ENCODE measurements at places on chromosomes 1 and 21.

DNA sequence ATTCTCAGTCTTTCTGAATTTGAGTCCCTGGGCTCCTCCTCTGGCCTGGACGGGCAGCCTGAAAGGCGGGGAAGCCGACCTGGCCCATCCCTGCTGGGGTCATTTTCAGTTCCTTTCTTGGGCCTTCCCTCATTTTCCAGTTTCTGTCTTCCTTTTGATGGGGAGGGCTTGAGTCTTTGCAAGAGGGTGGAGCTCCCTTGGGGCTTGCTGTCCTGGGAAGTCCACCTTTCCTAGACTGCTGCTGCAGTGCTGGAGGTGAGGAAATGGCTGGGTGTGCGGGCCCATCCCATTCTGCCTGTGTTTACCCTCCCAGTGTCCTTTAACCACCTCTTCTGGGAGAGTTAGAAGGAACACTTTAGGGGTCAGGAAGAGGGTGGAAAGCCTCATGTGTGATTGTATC, 40.4 kb upstream of the SYNC start:
- no peak for DNase-seq

GRCh38 chr1:14404862-14405301, 193.6 kb upstream of the KAZN start:
- DNase-seq, result no peak

GRCh38 chr1:90508376-90509167, 208.5 kb downstream of the BARHL2 start:
- no peak for DNase-seq

DNA sequence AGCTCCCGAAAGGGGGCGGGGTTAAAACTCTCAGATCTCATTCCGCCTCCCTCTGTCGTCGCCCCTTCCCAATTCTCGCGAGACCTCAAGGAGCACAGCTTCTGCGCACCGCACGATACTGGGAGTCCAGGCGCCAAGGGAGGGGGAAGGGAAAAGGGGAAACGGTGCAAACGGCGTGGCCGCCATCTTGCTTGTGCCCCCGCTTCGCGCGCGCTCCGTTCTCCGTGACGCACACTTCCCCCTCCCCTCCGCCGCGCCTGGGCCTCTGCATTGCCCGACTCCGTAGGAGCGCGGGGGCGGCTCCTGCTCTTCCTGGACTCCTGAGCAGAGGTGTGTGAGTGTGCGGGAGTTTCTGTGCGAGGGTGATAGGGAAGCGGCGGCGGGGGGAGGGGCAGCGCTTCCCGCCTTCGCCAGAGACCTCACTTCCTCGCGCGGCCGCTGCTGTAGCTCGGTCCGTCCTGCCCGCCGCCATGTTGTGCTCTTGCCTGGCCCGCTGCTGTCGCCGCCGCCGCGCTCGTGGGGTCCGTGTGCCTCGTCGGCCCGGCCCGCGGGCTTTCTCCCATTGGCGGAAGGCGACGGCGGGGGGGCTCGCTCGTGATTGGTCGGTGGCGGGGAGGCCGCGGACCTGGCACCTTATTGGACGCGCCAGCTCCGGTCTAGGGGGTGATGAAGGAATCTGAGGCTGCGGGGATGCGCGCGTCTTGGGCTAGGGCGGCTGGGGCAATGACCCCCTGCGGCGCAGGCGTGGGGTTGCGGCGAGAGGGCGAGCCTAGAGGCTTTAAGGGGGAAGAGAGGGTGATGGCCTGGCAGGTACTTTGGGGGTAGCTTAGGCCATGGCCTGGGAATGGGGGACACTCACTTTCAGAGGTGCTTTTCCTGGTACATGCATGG, at the start of gene NFYC:
TSS of gene NFYC (plus strand) at position 167 of the 891 bp plus-strand sequence. CDS start 47,140 bp downstream, outside the sequence.
- DNase-seq, result peak; percentile 92

- DNase-seq, result peak; percentile 17
Measured at GRCh38 chr1:155729031-155729898, 40.4 kb downstream of the DAP3 start.

DNA sequence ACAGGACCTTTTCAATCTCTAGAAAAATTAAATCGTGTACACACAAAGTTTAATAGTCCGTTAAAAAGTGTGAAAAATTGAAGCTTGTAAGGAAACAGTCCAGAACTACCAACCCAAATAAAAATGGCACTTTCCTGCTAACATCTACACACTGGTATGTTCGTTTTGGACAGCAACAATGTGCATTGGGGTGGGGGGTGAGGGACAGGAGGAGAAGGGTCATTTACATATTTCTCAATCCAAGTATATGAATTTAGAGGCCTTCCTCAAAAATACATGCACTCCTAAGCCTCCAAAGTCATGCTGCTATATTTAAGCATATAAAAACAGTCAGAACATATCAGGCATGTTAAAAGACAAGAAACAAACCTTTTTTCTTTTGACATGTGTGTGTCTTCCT, 2.5 kb downstream of the PPP1R15B start:
- DNase-seq, result no peak

- DNase-seq, result no peak
Measured at GRCh38 chr1:231188072-231188471, 26.2 kb downstream of the TRIM67 start.

DNA sequence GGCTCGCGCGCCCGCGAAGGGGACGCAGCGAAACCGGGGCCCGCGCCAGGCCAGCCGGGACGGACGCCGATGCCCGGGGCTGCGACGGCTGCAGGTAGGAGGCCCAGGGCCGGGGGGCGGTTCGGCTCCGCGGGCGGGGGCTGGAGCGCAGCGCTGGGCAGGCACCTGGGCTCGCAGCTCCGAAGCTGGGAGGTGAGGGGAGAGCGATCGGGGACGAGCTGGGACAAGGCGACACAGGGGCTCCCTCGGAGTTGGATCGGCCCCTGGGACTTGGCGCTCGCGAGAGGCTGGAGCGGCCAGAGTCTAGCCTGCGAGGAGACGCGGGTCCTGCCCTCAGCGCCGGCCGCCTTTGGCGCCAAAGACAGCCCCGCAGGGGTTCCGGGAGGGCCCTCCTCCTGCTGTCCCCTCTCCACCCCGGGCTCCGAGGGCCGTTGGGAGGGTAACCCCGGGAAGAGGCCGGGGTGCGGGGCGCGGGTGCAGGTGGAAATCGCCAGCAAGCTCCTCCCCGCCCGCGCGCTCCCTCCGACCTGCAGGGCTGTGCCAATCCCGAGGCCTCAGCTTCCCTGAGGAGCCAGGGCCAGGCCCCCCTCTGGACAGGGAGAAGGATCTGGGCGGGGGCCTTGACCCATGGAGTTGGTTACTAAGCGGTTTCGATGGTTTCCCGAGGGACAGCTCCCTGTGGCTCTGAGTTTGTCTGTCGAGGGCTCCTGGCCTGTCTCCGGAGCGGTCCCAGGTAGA, 401 bp downstream of the TP73 start:
- DNase-seq, result no peak

DNA sequence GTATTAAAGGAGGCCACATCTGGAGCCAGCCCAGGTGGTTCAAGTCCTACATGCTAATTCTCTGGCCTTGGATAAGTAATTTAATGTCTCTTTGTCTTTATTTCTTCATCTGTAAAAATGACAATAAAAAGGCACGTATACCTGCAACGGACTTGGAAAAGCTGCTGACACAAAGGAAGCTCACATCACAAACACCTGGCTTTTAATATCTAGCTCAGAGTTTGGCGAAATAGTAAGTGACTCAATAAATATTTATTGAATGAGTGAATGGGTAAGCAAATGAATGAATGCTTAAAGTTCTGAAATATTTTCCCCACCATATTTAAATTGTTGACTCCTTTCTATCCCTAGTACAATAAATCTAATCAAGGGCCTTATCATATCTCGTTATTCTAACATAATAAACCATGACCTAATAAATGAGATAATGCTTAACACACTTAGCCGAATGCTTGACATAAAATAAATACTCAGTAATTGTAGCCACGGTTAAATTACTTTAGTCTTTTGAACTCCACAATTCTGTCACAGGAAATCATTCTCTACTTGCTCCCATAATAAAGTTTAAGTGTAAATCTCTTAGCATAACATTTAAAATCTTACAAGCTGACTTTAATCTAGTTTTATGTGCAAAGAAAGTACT, 74.7 kb upstream of the PALMD start:
- DNase-seq, result no peak

All from stimulated activated CD4-positive, alpha-beta T cell treated with anti-CD3 and anti-CD28 coated beads, Interleukin-2, amount 100 ng/mL, for 48 hours (primary cell).